Globus pallidus (tissue), 1 donor: ENCODE measurements at places on chromosomes 1 and 21.

- no peak for DNase-seq
Measured at GRCh38 chr1:31429583-31429982, 16.6 kb downstream of the SERINC2 start.

DNA sequence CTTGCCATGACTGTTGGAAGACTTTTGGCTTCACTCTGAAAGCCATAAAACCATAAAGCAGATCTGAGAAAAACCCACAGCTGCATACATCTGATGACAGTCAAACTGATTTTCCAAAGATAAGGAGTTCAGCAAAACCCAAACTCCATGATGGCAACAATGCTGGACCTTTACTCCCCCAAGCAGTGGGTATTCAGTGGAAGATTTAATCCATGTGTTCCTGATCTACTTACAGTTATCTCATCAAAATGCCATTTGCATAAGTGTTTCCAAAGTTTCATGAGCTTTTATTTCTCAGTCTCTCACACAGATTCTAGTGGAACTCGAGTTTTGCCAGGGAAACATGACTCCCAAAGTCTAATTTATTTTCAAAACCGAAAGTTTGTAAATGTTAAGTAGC is 184.9 kb downstream of the ZC3H11B start:
- DNase-seq, result no peak

- DNase-seq, result no peak
Measured at GRCh38 chr1:34928066-34928696, 1.3 kb downstream of the DLGAP3 start.

GRCh38 chr1:115641762-115642167 is at the start of gene VANGL1:
VANGL1 (plus strand) TSS chr1:115641970; CDS start chr1:115651414, 9,444 bp downstream.
- no peak for DNase-seq

GRCh38 chr1:177311111-177311510 is 140.4 kb downstream of the BRINP2 start:
- DNase-seq, result peak; percentile 71

DNA sequence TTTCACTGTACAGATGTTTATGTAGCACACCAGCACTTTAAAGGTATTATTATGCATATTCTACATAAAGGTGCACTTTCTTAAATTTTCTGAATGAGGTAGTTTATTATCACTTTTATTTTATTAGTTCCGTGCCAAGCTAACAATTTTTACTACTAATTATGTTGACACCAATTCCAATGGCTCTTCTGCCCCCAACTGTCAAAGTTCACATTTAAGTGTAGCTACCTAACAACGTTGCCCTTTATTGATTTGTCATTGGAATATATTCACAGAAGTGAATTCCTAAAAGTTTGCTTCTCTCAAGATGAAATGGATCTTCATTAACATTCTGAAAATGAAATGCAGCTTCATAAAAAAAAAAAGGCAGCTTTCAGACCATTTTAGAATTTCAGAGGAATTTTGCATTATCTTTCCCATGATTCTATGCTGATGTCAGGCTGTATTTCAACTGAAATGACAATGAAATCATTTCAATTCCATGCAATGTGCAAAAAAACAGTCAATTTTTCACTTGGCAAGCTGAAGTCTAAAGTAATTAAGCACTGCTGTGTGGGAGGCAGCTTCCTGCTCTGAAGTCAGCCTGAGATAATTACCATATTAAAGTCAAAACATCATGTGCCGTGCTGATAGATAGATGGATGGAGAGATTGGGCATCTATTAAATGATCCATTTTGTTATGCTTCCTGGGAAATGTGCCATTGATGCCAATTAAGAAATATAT is 229.2 kb downstream of the TTLL7 start:
- no peak for DNase-seq

DNA sequence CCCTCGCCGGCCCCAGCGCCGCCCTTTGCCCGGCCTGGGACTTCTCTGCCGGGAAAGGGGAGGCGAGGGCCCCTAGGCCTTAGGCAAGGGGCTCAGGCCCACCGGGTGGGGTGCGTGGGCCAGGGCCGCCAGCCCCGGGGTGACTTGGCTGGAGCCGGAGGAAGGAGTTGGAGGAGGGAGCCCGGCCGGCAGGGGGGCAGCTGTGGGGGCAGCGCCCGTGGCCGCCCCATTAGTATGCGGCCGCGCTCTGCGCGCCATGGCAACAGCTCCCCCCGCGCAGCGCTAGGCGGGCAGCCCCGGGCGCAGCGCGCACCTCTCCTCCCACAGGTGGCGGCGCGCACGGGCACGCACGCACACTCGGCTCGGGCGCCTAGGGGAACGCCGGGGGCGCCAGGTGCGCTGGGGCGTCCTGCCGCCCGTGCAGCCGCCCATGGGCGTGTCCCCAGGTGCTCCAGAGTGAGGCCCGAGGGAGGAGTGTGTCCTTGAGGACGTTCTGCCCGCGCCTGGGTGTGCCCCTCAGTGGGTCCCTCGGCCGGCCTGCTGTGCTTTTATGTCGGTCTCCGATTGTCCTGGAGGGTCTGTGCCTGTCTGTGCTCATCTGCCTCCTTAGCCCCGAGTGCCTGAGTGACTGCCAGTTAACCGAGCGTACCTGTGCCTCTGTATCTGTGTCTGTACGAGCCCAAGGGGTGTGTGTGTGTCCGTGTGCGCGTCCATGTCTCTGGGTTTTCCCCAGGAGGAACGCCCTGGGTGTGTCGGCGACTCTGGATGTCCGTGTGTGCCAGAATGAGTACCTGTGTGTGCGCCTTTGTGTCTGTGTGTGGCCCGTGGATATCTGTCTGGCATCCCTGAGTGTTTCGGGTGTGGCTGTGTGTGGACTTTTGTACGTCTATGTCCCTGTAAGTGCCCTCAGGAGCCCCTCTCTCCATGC is 38.2 kb upstream of the WASF2 start:
- DNase-seq, result no peak

DNA sequence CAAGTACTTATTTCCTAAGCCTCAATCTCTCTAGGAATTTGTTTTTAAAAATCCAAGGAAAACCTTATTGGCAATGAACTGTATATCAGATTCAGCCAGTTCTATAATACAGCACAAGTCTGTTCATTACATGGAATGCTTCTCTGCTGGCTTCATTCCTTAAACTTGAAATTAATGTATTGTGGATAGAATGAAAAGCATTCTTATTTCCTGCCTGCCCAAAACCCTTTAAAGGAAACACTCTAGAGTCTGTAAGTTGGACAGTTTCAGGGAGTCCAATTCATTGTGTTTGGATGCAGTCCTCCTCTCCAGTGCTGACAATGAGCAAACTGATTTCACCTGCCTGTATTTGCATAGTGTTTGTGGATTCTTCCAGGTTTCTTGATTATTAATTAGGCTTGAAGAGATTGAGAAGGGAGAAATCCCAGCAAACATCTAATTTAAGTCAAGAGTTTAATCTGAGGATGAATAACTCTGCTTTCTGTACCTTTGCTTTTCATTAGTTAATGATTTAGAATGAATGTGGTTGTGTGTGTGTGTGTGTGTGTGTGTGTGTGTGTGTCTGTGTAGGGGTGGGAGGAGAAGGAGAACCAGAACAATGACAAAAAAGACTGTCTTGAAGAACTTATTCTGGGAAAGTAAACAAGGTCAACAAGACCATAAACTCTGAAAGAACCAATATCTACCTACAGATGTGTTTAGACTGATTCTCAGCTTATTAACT is 61.2 kb downstream of the CACHD1 start:
- DNase-seq, result no peak

GRCh38 chr1:118627435-118627834 is 360.7 kb downstream of the TBX15 start:
- DNase-seq, result no peak

DNA sequence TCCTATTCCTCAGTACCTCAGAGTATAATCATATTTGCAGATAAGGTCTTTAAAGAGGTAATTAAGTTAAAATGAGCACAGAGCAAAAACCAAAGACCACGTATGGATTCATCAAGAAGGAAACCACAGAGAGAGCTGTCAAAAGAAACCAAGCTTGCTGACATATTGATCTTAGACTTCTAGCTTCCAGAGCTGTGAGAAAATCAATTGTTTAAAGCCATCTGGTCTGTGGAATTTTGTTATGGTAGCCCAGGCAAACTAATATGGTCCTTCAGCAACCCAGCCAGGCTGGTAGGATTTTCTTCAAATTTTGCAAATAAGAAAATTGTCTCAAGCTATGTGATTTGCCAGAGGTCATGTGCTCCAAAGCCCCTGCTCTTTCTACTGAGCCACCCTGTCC is 62.5 kb downstream of the LRIG2 start:
- DNase-seq, result no peak

GRCh38 chr1:39659110-39659509 is 12.8 kb downstream of the NT5C1A start:
- DNase-seq, result no peak

GRCh38 chr21:42509244-42509643 is 4.4 kb upstream of the SLC37A1 start:
- no peak for DNase-seq

DNA sequence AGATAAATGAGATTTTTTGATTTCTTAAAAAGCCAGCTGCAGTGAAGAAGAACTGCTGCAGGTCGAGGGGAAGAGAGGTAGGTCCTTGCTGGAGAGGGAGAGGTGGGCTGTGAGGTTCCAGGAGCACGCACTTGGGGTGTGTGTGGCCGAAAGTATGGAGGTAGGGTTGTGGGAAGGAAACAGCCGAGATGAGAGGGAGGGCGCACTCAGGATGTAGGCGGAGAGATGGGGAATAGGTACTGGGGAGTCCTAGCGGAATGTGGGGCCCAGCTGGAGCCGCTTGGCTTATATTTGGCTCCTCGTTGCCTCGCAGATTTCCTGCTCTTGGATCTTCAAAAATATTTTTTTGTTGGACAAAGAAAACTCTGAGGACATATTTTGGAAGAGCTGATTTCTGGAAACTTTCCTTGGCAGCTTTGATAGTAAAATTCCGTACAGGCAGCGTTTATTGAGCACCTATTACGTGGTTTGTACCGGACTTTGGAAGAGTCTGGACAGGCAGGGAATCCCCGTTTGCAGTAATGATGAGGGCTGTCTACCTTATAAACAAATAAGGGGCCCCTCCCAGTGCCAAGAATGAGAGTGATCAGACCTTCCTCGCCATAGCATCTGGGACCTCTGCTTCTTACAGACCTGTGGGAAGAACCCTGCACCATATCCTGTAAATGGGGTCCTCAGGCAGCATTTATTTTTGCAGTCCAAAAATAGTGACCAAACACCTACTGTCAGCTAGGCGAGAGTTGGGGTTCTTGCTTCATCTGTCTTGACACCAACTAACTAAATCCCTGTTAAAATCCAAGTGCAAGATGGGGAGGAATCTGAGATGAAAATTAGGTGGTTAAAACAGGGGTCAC is 1.5 kb downstream of the LRRC8D start:
- no peak for DNase-seq

DNA sequence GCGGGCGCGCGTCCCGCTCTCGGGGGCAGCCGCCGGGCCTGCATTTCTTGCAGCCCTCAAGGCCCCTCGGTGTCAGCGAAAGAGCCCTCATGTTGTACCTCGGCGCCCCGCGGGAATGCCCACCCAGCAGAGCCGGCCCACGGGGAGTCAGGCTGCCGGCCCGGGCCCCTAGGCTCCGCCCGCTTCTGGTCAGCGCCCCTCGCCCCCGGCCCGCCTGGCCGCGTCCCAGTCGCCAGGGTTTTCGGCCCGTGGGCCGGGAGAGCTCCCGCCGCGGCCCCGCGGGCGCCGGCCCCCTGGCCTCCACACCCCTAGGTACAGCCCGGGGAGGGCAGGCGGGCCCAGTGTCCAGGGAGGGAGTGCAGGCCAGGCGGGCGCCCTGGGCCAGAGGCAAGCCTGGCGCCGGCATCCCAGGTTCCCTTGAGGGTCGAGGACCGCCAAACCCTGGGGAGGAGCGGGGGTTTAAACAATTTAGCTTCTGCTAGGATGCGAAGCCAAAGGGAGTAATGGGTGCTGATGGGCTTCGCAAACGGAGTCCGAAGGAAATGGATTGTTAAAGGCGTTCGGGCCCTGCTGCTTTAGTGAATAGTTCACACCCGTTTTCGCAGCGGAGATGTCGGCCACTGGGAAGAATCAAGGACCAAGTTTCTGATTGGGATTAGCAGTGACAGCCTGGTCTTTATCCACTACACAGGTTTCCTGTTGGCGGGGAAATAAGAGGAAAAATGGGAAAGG is 486 bp upstream of the KCNA3 start:
- no peak for DNase-seq

DNA sequence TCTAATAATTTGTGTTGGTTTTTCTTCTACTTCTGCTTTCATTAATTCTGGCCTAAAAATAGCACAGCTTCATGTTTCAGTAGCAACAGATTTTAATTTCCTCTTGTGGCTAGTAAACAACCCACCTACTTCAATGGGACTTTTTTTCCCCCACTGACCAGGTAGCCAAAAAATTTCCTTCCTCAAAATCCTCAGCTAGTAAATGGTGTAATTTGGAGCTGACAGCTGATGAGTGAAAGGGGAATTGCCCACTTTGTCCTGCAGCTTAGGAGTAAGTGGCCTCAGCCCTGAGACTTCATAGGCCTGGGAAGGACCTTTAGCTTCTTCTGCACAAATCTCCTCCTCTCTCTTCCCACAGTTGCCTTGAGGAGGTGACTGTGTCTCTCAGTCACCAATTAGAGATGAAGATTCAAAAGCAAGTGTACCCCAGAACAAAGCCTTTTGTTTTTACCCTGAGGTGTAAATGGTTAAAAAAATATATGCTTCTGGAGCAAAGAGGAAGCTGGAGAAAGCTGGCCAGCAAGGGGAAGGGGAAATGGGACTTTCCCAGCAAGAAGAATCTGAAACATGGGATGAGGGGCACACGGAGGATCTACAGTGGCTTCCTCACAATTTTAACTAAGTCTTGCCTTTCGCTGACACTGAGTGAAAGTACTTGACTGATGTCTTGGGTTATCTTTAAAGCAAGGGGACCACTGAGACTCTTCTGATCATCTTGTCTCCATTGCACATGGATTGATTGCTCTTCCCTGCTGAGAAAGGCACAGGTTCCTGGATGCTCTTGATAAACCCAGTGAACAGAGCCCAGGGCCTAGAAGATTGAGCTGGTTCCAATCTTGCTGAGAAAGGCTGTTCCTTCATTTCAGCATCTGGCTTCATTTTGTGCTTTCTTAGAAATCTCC is 35.8 kb upstream of the VCAM1 start:
- no peak for DNase-seq

- DNase-seq, result no peak
Measured at GRCh38 chr1:184970691-184971161, 3.6 kb downstream of the NIBAN1 start.

GRCh38 chr1:62637392-62638105 is 40.2 kb downstream of the ANGPTL3 start:
- no peak for DNase-seq

GRCh38 chr1:186843226-186843625 is 14.5 kb downstream of the PLA2G4A start:
- no peak for DNase-seq

DNA sequence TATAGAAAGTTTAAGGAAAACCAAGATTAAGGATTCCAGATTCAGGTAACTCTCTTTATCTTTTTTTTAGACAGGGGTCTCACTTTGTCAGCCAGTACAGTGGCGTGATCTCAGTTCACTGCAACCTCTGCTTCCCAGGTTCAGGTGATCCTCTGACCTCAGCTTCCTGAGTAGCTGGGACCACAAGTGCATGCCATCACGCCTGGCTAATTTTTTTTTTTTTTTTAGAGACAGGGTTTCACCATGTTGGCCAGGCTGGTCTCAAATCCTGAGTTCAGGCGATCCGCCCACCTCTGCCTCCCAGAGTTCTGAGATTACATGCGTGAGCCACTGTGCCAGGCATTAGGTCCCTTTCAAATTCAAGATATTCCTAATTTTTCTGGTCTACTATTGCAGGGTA is 15.9 kb downstream of the LZIC start:
- no peak for DNase-seq

- peak; percentile 95 for DNase-seq
Measured at GRCh38 chr1:224113918-224114786, at the start of gene FBXO28. FBXO28 (plus strand) TSS chr1:224114111; CDS start chr1:224114130, 19 bp downstream.
